ENCODE measurements at places on chromosomes 3 and 15.

DNA sequence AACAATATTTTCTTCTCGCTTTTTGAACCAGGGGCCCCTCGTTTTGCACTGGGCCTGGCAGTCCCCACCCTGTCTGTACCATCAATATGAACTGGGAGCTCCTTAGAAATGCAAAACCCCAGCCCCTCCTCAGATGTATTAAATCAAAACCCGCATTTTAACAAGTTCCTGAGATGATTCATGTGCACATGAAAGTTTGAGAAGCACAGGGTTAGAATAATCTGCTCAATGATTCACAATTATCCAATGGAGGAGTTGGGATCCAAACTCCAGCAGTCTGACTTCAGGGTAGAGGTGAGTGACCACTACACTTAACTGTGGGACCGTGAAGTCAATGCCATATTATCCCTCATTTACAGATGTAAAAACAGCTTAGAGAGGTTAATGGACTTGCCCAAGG lies 256.4 kb downstream of the IGSF11 start:
- no peak for DNase-seq

DNA sequence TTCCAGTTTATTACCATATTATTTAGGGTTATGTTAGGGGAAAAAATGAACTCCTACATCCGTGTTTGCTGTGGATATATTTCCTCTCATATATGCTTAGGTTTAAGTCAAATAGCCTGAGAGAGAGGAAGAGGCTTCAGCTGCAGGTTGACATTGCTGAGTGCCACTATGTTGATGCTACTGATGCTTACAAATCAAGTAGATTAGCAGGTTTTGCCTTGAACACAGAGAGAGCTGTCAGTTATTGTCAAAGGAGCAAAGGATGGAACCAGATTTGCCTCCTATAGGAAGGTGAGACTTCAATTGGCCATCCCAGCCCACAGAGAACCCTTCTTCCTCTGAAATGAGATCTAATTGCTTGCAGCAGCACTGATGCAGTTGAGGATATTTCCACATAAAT lies 339.2 kb downstream of the CADM2 start:
- no peak for DNase-seq

- DNase-seq, result no peak
Observed at GRCh38 chr3:143367171-143367570, 247.6 kb downstream of the CHST2 start.

DNA sequence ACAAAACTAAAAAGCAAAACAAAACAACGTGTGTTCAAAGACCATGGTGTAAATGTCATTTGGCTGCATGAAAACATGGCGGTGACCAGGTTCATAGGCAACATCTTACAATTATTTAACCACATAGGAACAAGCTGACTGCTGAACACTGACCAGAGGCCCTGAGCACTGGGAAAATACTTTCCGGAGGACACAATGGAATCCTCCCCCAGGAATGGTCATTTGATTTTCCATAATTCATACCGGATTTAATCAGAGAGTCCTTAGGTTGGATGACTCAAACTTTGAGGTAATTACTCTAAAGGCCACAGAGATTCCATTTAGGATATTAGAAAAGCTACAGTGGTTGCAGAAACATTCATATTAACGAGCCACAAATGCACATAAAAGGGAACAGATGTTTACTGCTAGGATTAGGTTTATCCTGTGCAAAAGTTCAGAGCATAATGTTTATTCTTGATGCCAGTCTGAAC lies 254.7 kb downstream of the NR1D2 start:
- no peak for DNase-seq

DNA sequence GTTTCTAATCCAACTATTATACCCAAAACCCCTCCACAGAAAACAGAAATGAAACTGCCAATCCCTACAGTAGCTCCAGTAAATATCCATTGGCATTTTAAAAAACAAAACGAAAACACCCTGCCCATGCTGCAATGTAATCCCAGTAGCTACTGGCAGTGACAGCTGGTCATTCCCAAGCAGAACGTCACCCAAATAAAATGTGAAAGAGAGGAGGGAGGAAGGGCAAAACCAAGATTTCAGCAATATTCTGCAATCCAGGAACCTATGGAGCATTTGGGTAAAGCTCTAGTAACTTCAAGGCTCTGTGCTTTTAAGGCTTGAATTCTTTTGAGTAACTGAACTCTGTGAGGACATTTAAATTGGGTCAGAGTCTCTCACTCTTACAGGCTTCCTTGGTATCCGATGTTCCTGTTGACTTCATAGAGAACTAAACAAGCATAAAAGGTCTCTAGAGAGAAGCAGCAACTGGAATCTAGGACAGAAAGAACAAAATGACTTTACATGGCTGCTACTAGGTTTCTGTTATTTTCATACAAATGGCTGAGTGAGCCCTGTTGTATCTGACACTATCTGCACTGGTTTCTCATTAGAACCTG lies 136.2 kb downstream of the TNIK start:
- DNase-seq, result no peak

DNA sequence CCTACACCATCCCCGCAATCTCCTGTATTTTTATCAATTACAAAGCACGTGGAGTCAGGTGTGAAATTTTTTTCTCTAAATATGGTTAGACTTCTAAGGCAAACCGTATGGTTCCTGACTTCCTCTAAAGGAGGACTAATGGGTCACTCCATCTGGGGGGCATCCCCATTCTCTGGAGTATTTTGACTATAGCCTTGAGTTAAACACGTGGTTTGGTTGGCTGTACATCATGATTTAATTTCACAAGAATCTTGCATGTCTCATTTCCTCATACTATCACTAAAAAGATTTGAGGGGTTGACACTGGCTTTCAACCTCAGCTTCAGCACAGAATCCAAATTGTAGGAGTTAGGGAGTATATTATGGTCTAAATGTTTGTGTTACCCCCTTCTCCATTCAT lies 25.3 kb upstream of the ZNF770 start:
- DNase-seq, result no peak

Data from T-cell (primary cell).